Activated naive CD4-positive, alpha-beta T cell treated with anti-CD3 and anti-CD28 coated beads, Interleukin-2, amount 50 U/mL, for 16 hours (primary cell): ENCODE measurements at places on chromosomes 4 and X.

- no peak for DNase-seq
Measured at GRCh38 chr4:142535009-142535408, 311.1 kb downstream of the INPP4B start.

GRCh38 chr4:89836897-89837384 lies at the start of gene SNCA:
TSS of gene SNCA (minus strand) at chr4:89837161. CDS start at chr4:89835667, 1,494 bp downstream.
- peak; percentile 45 for DNase-seq

DNA sequence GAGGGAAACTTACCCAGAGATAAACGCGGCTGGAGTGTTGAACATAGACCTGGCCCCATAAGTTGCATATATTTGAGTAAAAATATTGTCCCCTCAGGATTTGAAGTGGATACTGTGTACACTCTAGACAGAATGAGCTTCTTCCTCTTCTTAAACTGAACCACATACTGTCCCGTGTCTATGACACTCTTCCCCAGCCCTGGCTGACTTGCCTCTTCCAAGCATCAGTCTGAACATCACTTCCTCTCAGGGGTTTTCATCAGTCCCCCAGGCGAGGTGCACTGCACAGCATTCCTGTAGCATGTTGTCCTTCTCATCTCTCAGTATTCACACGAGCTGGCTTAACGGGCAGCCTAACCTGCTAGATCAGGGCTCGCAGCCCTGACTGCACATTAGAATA lies 80.5 kb upstream of the TMEM150C start:
- no peak for DNase-seq

DNA sequence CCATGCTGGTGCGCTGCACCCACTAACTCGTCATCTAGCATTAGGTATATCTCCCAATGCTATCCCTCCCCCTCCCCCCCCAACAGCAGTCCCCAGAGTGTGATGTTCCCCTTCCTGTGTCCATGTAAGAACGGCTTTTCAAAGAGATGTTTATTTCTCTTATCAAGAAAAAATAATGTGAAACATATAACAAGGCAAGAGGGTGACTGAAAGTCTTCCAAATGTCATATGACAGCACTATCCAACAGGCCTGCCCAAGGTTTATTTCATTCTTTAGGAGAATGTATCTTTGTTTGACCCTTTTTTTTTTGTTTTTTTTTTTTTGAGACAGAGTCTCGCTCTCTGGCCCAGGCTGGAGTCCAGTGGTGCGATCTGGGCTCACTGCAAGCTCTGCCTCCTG lies 29.9 kb upstream of the REPS2 start:
- no peak for DNase-seq

DNA sequence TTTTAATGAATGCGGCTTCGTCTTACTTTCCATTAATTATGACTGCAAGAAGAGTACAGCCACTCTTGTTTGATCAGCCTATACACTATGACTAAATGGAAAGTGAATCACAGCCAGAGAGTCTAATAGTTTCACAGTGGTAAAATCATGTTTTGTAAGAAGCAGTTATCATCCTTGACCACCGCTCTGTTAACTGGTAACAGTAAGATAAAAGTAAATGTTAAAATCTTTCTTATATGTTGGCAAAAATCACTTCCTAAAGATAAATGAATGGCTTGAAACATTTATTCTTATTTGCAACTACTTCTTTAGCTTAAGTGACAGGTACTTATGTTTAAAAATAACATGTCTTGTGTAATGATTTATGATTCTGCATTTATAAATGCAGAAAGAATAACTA lies 13.2 kb downstream of the GALNT7 start:
- DNase-seq, result no peak

DNA sequence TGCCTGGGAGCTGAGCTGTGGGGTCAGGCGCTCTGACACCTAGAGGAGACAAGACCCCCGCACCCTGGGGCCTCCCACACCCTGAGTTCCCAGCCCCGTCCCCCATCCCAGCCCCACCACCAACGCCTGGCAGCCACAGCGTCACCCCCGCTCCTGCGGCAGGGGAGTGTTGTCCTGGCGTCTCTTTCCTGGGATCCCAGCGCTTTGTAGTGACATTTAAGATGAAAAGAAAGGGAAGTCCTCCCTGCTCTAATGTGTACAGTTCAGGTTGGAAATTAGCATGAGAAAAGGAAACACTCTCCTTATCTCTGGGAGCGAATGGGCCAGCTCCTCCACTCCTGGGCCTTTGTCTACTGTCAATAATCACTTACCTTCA lies 112.1 kb downstream of the FAM53A start:
- DNase-seq, result no peak

GRCh38 chrX:68838571-68838910 lies 9.7 kb downstream of the EFNB1 start:
- no peak for DNase-seq

DNA sequence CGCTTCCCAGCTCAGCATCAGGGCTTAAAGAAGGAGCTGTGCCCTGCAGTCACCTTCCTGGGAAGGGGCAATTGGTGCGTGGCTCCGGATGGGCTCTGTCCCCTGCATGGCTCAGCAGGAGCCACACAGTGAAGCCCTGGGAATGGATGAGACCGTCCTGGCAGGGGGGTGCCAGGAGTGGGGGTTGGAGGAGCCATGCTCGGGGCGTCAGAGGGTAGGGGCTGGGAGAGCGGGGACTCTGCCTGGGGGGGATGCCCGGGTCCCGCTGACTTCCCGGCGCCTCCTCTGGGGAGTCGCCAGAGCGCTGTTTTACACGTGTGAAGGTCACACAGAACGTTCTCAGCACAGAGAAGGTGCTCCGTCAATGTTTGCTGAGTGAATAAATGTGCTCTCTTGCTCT lies 184.1 kb downstream of the AFAP1 start:
- DNase-seq, result no peak

GRCh38 chr4:75736862-75737261 lies 12.5 kb downstream of the USO1 start:
- no peak for DNase-seq

GRCh38 chrX:23451266-23451665 lies 116.6 kb downstream of the PTCHD1 start:
- no peak for DNase-seq

DNA sequence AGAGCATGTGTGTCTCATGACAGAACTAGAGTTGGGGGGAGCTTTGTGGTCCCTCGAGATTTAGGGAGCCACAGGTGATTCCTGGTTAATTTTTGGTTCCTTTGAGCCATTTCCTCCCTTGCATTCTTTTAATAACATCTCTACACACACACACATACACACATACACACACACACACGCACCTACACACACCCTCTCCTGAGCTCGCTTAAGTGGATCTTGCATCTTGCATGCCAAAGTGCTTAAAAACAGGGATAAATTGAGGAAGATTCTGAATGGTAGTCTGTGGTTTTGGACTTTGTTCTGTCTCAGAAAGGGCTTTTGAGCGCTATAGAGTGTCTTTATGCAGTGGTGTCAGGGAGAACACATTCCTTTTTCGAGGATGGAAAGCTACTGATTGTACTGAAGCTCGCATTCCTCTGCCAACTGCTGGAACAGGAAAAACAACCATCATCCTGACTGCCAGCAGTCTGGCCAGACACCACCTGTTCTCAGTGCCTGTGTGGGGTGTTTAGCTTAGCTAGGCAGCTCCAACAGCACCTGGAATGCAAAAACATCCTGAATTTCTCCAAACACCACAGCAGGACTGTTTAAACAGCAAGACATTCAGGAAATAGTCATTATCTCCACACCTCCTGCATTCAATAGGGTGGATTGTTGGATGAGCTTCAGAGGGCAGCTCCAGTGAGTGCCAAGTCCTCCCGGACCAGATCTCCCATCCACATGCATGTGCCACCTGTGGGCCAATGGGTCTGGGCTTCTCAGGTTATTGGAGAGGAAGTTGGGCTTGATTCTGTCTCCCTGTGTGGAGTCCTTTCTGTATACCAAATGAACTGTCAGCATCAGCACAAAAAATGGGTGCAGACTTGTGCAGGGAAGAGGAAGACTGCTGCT lies 21.9 kb upstream of the IGFBP7 start:
- DNase-seq, result no peak

DNA sequence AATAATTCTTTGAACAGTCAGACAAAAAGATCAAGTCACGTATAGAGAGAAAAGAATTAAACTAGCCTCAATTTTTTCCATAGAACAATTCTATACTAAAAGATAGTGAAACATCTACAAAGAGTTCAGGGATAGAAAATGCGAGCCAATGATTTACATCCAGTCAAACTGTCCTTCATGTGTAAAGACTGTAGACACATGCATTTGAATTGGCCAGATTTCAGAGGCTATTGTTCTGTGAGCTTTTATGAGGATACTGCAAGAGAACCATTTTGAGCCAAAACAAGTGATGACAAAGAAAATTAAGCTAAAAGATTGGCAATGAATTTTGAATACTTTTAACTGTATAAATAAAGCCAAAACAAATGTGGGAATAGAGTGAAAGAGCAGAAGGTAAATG lies 1230.3 kb downstream of the RPA4 start:
- DNase-seq, result no peak

GRCh38 chr4:106149911-106150310 lies 166.1 kb downstream of the TBCK start:
- no peak for DNase-seq

- DNase-seq, result no peak
Measured at GRCh38 chr4:140926672-140927071, 170.5 kb upstream of the TBC1D9 start.

- DNase-seq, result no peak
Measured at GRCh38 chr4:3307891-3308575, 15.2 kb downstream of the RGS12 start.

DNA sequence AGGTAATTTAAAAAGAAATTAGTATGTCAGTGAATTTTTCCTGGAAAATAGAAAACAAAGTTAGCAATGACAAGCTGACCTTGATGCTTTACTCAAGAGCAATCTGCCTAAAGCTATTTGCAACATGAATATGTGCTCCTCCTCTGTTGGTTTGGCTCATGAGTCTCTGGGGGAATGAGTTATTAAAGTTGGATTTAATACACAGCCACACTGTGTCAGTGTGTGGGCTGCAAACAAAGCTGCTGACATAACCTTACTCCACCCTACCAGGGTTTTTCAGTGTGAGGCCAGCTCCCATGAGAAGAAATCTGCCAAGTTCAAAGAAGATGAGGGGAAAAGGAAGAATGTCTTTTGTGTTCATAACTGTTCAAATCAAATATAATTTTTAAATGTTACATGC lies 280.5 kb downstream of the TLL1 start:
- no peak for DNase-seq

GRCh38 chr4:25878676-25879075 lies 15.9 kb upstream of the SEL1L3 start:
- DNase-seq, result no peak

- DNase-seq, result no peak
Measured at GRCh38 chr4:10105920-10106319, 10.7 kb downstream of the WDR1 start.

- DNase-seq, result no peak
Measured at GRCh38 chrX:139483699-139484098, 46.8 kb upstream of the F9 start.

- no peak for DNase-seq
Measured at GRCh38 chr4:185546335-185546734, 11.0 kb upstream of the PDLIM3 start.

- no peak for DNase-seq
Measured at GRCh38 chr4:95388911-95389310, 159.9 kb downstream of the UNC5C start.
